Activated T-helper 2 cell treated with anti-CD3 and anti-CD28 coated beads, Interferon-gamma antibody, Interleukin-2, Interleukin-4, amounts not matched to agents 10 μg/mL and 5 μg/mL and 100 μg/mL, durations not matched to agents 14 hours and 24 hours and 36 hours (primary cell): ENCODE measurements at places on chromosomes 5 and 9. TPM values are rescaled to one million over a fixed set of nuclear protein-coding genes. Genes with fewer than 3 reads are reported as not detected.

KIF24 gene
- 4.8 and 5.0 TPM in 2 replicates for total RNA-seq

GFI1B gene
- total RNA-seq = not detected in 2 replicates

ENG gene
- total RNA-seq = 27.5 and 28.1 TPM in 2 replicates

DNA sequence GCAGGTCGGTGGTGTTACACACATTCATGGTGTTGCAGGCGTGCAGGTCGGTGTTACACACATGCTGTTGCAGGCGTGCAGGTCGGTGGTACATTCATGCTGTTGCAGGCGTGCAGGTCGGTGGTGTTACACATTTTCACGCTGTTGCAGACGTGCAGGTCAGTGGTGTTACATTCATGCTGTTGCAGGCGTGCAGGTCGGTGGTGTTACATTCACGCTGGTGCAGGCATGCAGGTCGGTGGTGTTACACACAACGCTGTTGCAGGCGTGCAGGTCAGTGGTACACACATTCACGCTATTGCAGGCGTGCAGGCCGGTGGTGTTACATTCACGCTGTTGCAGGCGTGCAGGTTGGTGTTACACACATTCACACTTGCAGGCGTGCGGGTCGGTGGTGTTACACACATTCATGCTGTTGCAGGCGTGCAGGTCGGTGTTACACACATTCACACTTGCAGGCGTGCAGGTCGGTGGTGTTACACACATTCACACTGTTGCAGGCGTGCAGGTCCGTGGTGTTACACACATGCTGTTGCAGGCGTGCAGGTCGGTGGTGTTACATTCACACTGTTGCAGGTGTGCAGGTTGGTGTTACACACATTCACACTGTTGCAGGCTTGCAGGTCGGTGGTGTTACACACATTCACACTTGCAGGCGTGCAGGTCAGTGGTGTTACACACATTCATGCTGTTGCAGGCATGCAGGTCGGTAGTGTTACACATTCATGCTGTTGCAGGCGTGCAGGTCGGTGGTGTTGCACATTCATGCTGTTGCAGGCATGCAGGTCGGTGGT is 11.1 kb downstream of the DPP7 start:
- DNase-seq = no peak
